ENCODE measurements at places on chromosomes 7 and 10. TPM values are rescaled to one million over a fixed set of nuclear protein-coding genes. Genes with fewer than 3 reads are reported as not detected.

GRCh38 chr7:146185844-146186243 is 69.2 kb downstream of the CNTNAP2 start:
- no peak for DNase-seq

OR6B1 gene
- not detected for total RNA-seq

NRCAM gene
- total RNA-seq: 60.4 TPM

TRIM50 gene
- not detected for total RNA-seq

PDLIM1 gene
- 3.9 TPM for total RNA-seq

STK32C gene
- total RNA-seq: 12.1 TPM

ZNF365 gene
- 1.4 TPM for total RNA-seq

All from myocyte (in vitro differentiated cells).